ENCODE measurements at places on chromosomes 16 and 17.

- DNase-seq = no peak
These were observed 264.5 kb downstream of the NTN1 start for GRCh38 chr17:9285602-9286427.

GRCh38 chr17:59513934-59514841 lies 51.2 kb upstream of the DHX40 start:
- DNase-seq = peak; percentile 55

- peak; percentile 17 for DNase-seq
These were observed 684 bp downstream of the YPEL2 start for GRCh38 chr17:59331929-59332748.

DNA sequence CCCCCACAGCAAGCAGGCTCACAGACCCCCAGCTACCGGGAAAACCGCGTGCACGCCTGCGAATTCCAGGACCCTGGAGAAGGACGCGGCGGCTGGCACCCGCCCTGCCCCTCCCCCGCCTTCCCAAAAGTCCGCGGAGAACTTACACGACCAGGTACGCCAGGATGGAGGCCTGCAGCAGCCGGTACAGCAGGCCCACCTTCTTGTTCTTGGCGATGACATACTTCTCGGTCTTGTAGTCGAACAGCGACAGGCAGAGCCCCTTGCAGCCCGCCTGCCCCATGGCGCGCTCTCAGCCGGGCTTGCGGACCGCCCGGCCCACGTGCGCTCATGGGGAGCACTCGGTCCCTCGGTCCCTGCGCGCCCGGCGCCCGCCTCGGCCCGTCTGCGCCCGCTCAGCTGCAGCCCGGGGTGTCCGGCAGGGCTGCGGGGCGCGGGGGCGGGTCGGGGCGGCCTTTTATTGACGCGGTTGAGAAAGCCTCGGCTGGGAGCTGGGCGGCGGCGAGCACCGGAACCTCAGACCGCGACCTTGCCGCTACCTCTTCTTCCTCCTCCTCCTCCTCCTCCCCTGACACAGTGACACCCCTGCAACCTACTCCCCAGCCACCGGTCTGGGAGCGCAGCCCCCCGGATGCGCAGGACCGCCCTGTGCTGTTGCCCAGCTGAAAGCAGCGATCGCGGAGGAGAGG lies at the start of gene P2RX5:
Gene P2RX5, minus strand, starts transcription at position 433 of the 689 bp plus-strand sequence. Its CDS starts 150 bp downstream, at position 283.
- peak; percentile 63 for DNase-seq

- no peak for DNase-seq
These were observed 5.3 kb downstream of the GPRC5B start for GRCh38 chr16:19879241-19879792.

GRCh38 chr16:83051451-83051850 lies 424.7 kb downstream of the CDH13 start:
- DNase-seq = no peak

DNA sequence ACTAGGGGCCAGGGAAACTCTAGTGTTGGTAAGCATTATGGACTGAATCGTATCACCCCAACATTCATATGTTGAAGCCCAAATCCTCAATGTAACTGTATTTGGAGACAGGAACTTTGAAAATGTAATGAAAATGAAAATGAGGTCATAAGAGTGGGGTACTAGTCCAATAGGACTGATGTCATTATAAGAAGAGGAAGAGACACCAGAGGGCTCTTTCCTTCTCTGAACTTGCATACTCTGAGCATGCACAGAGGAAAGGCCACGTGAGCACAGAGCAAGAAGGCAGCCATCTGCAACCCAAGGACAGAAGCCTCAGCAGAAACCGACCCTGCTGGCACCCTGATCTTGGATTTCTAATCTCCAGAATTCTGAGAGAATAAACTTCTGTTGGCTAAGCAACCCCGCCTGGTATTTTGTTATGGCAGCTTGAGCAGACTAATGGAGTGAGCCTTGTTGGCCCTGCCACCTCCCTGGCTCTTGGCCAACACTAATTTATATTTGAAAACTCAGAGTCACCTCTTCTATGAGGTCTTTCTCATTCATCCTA lies 273.4 kb downstream of the NTN1 start:
- no peak for DNase-seq

DNA sequence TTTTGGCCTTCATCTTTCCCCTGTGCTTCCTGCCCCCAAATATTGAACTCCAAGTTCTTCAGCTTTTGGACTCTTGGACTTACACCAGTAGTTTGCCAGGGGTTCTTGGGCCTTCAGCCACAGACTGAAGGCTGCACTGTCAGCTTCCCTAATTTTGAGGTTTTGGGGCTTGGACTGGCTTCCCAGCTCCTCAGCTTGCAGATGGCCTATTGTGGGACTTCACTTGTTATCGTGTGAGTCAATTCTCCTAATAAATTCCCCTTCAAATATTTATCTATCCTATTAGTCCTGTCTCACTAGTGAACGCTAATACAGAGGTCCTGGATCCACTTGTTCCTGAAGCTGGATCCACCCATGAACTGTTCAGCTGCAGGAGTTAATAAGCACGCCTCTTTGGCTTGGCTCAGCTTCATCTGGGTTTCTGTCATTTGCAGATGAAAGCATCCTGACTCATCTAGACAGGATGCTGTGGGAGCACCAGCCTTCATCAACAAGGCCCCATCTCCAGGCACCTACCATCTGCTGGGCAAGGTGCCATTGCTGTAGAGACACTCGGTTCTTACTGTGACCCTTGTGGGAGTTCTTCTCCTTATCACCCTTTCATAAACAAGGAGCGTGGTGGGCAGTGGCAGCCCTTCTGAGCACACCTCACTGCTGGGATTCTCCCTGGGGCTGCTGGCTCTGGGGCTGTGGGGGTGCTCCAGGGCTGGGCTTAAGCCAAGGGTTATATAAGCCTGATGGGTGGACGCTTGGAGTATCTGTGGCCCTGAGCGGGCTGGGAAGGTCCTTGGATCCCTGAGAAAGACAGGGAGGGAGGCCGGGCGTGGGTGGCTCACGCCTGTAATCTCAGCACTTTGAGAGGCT lies 23.1 kb downstream of the LAT start:
- DNase-seq = peak; percentile 54

DNA sequence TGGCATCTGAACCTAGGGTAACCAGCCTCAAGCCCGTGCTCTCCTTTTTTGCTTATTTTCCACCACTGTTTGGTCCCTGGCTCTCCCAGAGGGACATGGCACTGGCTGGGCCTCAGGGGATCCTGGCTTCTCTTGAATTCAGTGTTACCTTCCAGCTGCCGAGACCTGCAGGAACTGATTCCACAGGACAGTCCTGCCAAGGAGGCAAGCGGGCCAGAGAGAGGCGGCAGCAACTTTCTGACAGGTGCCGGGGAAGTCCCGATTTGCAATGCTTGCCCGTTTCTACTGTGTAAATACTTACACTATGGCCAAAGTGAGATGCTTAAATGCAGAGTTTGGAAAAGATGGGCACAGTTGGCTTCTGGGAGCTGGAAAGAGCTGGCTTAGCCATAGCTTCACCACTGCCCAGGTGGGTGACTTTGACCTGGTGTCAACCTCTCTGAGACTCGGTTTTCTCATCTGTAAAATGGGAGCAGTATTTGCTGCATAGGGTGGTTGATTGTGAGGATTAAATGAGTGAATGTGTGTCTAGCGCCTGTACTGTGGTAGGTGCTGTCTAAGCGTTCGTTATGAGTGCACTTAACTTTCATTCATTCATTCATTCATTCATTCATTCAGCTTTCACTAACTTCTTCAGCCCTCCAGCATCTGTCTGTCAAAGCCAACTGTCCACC lies 124.9 kb downstream of the CMIP start:
- no peak for DNase-seq

- DNase-seq = no peak
These were observed 137.5 kb downstream of the NTN1 start for GRCh38 chr17:9158544-9159452.

GRCh38 chr17:9002606-9003354 lies 18.5 kb upstream of the NTN1 start:
- peak; percentile 29 for DNase-seq

DNA sequence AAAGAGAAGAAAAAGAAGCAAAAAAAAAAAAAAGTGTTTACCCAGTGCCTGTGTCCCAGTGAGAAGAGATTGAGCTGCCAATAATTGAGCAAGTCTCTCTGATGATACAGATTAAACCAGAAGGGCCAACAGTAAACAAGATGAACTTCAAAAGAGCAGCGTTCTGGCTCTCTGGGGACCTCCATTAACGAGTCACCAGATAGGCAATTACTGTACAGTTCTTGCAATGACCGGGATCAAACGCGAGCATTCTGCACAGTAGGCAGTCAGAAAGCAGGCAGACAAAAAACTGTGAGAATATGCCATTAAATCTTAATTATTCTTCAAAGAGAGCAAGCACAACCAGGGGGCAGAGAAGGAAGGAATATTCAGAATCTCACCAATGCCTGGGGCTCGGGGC lies 626.1 kb downstream of the TMEM114 start:
- no peak for DNase-seq

- no peak for DNase-seq
These were observed 18.9 kb downstream of the LGALS9 start for GRCh38 chr17:27649929-27650328.

DNA sequence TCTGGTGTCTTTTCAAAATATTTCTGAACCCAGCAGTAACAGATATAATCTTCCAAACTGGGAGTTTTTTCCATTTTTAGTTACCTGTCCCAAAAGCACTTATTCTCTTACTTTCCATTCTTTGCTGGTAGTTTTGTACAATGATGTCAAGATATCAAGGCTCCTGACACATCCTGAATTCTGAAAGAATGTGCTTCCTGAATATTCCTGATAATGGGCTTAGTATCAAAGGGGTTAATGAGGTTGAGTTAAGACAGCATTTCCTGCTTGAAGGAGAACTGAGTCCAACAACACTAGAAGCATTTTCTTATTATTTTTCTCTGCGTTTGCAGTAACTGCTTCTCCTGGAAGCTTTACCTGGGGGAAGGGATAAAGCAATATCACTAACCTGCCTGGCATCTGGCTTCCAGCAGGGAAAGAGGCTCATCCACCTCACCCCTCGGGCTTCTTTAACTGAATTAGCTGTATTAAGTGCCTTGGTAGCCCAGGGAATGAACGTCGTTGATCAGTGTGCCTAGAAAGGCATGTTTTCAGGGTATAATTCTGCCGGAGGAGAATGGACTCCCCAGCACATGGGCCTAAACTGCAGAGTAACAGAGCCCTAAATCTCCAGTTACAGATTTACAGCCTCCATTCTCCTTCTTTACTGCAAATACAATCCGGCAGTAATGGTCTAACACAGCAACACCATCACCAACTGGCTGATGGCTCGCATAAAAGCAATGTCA lies 134.4 kb downstream of the SNX11 start:
- no peak for DNase-seq

GRCh38 chr16:88938119-88938776 lies 38.8 kb downstream of the CBFA2T3 start:
- no peak for DNase-seq

- no peak for DNase-seq
These were observed 116.6 kb upstream of the C17orf78 start for GRCh38 chr17:37259030-37259735.

Measured in CD4-positive, alpha-beta T cell treated with Interleukin-1 beta for 1 hour (primary cell).